Stimulated activated CD4-positive, alpha-beta T cell treated with anti-CD3 and anti-CD28 coated beads, TNF-alpha, amount 100 ng/mL, for 1 hour (primary cell): ENCODE measurements at places on chromosomes 2 and 18.

GRCh38 chr2:236527159-236527630 is 42.4 kb upstream of the ACKR3 start:
- DNase-seq, result no peak

- DNase-seq, result no peak
Observed at GRCh38 chr2:190478572-190479195, 55.8 kb downstream of the NEMP2 start.

- DNase-seq, result no peak
Observed at GRCh38 chr2:137638932-137639331, 325.3 kb upstream of the HNMT start.

- DNase-seq, result no peak
Observed at GRCh38 chr2:100394111-100394641, 23.3 kb downstream of the CHST10 start.

DNA sequence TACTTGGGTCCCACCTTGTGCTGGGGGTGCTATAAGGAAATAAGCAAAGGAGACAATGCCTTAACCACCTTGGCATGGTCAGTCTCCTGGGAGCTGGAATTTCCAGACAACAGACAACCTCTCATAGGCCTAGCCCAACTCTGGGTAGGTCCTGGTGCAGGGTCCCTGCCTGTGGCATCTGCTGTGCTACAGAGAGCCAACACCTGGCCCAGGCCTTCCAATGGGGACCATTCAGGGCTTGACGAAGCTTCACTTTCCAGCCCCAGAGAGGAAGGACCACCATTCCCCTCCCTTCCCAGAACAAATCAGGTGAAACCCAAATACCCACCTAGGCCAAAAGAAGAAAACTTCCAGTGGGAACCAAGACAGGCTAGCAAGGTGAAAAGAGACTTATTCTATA is 82.8 kb downstream of the SMAD7 start:
- no peak for DNase-seq

DNA sequence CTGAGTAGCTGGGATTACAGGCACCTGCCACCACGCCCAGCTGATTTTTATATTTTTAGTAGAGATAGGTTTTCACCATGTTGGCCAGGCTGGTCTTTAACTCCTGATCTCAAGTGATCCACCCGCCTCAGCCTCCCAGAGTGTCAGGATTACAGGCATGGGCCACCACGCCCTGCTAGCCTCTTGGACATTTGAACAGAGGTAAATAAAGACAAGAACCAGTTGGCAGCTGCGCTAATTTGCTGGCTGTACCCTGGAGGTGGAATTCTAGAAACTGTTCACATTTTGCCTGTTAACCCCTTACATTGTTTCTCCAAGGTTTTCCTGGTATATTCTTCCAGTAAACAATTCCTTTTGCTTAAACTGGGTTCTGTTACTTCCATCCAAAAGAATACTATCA is 132.9 kb downstream of the CDH2 start:
- DNase-seq, result no peak

DNA sequence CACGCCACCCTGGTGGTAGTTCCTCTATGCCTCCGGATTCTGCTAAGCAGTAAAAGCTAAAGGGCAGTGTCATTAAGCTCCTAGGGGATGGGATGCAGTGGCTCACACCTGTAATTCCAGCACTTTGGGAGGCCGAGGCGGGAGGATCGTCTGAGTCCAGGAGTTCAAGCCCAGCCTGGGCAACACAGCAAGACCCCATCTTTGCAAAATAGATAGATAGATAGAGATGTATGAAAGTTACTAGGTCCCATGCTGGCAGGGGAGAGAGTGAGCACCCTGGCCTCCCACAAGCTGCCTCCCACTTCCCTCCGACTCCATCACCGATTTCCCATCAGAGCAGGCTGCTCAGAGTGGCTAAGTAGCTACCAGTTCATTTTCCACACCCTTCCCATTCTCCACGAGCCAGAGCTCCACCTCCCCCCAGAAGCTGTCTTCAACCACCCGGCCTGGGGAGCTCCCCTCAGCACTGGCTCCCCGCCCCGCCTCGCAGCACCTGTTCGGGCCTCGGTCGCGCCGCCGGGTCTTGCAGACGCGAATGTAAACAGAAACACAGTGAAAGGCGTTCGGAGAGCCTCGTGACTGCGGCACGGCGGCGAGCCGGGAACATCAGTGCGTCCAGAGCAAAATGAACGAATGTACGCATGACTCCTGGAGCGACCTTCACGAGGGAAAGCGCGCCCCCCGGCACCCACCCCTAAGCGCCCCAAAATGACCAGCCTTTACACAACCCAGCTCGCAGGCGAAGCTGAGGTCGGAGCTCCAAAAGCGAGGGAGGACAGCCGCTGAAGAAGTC is 598 bp upstream of the CEP68 start:
- DNase-seq, result no peak

DNA sequence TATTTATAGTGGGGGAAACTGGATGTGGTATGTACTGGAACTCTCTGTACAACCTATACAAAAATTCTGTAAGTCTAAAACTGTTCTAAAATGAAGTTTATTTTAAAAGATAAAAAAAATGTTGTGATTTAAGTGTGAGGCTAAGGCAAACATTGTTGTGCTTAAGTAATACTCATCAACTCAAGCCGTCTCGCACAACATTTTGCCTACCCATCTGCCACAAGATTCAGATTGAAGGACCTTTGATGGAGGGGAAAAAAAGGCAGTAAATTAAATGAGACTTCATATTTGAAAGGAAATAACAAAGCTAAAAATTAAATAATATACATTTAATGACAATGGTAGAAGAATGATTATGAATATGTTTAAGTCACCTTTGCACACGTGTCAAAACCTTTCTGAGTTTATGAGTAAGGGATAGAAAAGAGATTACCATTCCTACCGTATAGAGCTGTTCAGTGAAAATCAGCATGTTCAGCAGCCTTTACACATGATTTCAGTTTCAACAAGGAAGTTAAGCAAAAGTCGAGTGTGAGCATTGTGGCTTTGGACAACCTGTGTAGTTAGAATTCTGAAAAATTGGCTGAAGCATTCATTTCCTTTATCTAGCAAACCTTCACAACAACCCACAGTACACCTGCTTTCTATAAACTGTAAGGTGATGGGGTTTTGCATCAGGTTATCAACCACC is 499.3 kb downstream of the IRS1 start:
- DNase-seq, result no peak

GRCh38 chr2:112714836-112715631 is 5.8 kb upstream of the NT5DC4 start:
- DNase-seq, result no peak

DNA sequence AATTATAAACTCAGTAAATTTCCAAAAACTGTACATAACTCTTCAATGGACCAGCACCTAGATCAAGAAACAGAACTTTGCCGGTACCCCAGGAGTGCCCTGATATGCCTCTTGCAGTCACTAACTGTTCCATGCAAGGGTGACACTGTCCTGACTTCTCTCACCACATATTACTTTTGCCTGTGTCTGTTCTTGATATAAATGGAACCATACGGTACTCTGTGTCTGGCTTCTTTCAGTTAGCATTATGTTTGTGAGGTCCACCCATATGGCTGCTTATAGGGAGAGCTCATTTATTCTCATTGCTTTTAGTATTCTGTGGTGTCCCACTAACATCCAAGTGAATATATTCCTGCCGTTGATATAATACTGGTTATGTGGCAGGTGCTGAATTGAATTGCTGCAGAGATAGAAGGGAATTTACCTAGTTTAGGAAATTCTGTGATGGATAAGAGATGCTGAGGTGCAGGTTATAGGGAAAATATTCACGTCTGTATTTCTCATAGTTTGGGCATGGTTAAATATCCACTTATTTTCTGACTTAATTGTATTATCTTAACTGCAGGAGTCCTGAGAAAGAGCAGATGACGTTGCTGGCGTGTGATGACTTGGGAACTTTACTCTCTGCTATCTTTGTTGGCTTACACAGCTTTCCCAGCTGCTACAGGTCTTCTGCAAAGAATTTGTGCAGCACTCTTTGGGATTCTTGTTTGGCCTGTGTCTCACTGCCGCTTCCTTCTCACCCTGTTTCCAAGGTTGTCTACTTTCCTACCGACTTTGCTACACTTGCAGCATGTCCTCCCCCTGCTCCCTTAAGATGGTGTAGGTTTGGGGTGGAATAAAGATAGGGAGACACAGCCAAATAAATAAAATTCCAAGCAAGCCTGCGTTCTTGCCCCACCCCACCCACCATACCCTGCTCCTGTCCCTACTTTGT is 107.9 kb downstream of the MAP4K4 start:
- no peak for DNase-seq

DNA sequence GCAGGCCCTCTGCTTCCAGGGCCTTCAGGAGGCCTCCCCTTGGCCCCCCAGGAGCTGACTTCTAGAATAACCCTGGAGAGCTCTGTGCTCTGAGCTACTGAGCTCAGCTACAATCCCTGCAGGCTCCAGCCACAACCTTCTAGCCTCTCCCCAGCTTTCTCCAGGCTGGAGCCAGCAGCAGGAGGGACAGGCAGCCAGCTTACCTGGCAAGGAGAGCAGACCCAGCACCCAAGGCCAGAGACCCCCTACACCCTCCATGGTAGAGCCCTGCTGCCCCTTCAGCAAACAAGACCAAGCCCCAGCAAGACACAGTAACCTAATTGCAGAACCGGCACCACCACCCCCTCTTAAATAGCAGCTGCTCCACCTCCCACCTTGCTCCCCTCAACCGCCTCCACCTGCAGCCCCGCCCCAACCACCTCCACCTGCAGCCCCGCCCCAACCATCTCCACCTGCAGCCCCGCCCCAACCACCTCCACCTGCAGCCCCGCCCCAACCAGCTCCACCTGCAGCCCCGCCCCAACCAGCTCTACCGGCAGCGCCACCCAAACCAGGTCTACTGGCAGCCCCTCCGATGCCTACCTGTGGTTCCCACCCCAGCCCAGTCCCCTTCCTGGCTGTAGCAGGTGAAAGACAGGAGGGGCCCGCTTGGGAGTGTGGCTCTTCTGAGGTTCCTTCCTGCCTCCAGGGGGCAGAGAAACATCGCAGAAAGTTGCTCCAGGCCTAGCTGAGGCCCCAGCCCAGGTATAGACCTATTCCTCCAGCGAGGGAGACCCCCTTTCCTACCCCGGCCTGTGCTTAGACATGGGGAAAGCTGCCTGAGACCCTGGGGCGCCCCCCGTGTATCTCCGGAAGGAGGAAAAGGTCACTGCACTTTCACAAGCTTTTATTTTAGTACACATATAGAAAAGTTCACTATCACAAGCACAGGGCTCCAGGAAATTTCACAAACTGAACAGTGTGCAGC is at the start of gene ASTL:
TSS of gene ASTL (minus strand) at position 324 of the 967 bp plus-strand sequence. CDS start at position 258, 66 bp downstream.
- no peak for DNase-seq

- no peak for DNase-seq
Observed at GRCh38 chr2:14907014-14907612, 274.6 kb downstream of the LRATD1 start.

GRCh38 chr2:55590810-55591440 is 26.5 kb downstream of the PPP4R3B start:
- DNase-seq, result no peak

- DNase-seq, result no peak
Observed at GRCh38 chr2:55961318-55961911, 37.8 kb upstream of the EFEMP1 start.

GRCh38 chr2:54722641-54723040 is 821 bp upstream of the EML6 start:
- DNase-seq, result no peak

GRCh38 chr2:12176623-12177454 is 430.4 kb downstream of the LPIN1 start:
- no peak for DNase-seq

DNA sequence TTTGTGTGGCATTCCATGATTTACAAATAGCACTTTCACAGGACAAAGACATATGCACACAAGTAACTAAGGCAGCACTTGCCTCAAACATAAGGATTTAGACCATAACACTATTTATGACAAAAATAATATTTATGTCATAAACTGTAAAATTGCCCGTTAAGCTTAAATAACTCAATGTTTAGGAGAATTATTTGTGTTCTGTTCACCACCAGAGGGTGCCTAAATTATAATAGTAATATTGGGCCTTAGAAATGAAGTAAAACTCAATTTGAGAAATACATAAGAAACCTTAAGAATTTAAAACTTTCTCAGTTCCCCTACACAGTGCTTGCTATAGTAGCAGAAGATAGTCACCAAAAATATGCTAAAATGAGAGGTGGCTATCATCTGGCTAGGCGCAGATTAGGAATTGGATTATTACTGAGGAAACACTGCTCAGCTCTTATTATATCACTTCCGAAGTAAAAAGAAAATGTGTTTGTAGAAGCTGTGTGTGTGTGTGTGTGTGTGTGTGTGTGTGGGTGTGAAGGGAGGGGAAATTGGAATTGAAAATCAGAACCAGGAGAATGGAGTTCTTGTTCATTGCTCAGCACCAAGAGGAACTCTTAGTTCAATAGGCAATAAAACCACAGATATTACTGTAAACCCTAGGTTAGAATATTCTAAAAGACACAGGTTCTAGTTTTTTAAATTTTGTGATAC is 4.9 kb upstream of the CHN1 start:
- DNase-seq, result no peak

GRCh38 chr2:40329739-40330030 is 122.2 kb downstream of the SLC8A1 start:
- DNase-seq, result no peak

DNA sequence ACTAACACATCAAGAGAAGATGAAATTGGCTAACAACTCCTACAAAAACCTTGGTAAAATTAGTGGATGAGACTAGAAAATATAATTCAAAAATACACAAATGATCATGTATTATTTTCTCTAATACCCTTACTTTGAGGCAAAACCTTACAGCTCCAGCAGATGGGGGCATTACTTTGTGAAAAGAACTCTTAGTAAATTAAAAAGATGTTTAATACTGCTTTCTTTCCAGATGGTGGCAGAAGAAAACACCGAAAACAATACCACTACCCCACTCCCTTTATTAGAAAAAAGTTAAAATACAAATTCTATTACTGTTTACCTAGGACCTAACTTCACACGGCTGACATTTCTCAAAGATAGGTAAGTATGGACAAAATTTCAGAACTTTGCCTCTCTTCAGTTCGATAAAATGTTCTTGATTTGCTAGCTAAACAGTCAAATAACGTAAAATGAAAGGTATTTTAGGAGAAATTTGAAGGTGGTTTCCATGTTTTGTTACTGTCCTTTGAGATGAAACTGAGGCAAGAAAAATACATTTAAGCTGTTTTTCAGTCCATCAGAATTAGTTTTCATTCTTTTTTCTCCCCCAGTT is 30.6 kb downstream of the ORC4 start:
- DNase-seq, result no peak

DNA sequence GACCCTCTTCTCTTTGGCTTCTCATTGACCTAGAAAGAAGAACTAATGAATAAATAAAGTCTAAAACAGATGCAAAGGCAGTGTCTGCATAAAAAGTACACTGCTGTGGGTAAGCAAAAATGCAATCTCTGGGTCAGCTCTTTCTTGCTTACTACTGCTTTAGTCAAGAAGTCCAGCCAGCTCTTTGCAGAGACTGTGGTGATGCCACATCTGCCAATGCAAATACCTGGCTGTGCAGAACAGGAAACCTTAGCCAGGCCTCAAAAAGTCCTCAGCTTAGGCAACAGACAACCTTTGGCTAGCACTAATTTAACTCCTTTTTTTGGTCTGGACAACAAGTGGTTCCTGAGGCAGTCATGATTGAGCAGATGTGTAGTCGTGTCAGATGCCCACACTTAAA is 73.6 kb upstream of the RND3 start:
- DNase-seq, result no peak

GRCh38 chr2:191866675-191867506 is 20.0 kb upstream of the CAVIN2 start:
- DNase-seq, result no peak

GRCh38 chr2:24945907-24946306 is 25.8 kb downstream of the DNAJC27 start:
- no peak for DNase-seq

- DNase-seq, result no peak
Observed at GRCh38 chr2:111173856-111174255, 53.1 kb downstream of the BCL2L11 start.

- no peak for DNase-seq
Observed at GRCh38 chr2:2112416-2113105, 218.5 kb downstream of the MYT1L start.
